MCF 10A (cell line): ENCODE measurements at places on chromosomes 12 and 14. TPM values are rescaled to one million over a fixed set of nuclear protein-coding genes. Genes with fewer than 3 reads are reported as not detected.
A peak's percentile ranks its signal among the peaks of the same experiment; 100 is the strongest.

DNA sequence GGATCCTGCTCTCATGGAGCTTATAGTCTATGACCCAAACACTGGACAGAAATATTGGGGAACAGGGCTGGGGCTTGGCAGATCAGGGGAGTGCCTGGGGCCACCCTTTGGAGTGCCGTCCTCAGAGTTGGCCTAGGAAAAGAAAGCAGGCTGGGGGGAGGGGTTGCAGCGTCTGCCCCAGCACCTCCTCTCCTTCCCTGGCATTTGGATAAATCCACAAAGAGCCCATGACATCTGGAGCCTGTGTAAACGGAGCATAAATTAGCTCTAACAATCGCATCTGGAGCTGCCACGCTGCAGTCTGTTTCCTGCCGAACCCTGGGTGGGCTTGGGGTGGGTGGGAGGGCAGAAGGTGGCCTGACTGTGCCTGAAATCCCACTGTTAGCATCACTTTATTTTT, 63.8 kb downstream of the MVK start:
- no peak for DNase-seq

GRCh38 chr12:24500831-24501230, 448.1 kb downstream of the BCAT1 start:
- peak; percentile 16 for DNase-seq

DNA sequence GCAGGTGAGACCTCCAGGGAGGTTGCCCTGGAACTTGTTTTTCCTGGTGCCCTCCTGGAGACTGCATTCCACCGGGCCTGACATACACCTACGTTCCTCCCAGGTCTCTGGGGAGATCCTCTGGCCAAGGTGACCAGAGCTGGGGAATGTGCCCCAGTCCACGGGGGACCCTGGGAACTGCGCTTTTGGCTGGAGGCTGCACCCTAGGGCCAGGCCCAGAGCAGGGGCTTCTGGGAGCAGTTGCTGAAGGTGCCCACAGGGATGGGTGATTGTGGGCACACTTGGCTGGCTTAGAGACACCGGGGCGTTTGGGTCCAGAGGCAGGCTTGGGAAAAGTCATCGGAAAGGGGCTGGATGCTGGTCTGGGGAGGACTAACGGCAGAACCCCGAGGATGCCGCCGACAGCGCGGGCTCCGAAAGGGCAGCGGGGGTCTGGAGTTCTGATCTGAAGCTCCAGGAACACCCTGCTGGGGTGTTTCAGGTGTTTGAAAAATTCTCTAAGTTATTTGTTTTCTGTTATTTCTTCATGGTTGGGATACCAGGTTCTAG, 36.5 kb upstream of the TDRD9 start:
- DNase-seq, result no peak

- DNase-seq, result no peak
These were observed 184.4 kb upstream of the EEA1 start for GRCh38 chr12:93113317-93114006.

DNA sequence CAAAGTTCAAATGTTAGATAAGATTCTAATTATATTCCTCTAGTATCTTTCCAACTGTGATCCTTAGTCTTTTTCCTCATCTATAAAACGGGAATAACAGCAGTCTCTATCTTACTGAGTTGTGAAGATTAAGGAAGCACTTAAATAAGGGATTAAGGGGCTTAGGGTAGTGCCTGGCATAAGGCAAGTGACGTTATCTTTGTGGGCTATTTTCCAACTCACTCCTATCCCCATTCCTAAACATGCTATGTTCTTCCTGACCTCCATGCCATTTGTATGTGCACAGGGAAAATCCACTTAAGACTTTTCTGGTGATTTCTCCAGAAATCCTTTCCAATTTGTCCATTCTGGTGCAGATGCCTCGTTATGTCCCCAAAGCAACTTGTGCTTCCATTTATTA, 33.3 kb downstream of the SUPT16H start:
- DNase-seq, result no peak

DNA sequence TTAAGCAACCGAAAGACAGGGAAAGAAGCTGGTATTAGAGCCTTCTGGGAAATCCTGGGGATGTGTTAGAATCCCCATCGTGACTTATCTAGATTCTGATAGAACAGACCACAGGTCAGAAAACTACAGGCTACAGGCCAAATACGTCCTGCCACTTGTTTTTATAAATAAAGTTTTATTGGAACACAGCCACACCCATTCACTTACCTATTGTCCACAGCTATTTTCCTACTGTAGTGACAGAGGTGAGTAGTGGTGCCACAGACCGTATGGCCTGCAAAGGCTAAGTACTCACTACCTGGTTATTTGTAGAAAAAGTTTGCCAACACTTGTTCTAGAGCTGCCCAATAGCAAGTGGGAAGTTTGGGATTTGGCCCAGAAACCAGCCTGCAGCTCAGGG, 53.8 kb downstream of the HRK start:
- no peak for DNase-seq

DNA sequence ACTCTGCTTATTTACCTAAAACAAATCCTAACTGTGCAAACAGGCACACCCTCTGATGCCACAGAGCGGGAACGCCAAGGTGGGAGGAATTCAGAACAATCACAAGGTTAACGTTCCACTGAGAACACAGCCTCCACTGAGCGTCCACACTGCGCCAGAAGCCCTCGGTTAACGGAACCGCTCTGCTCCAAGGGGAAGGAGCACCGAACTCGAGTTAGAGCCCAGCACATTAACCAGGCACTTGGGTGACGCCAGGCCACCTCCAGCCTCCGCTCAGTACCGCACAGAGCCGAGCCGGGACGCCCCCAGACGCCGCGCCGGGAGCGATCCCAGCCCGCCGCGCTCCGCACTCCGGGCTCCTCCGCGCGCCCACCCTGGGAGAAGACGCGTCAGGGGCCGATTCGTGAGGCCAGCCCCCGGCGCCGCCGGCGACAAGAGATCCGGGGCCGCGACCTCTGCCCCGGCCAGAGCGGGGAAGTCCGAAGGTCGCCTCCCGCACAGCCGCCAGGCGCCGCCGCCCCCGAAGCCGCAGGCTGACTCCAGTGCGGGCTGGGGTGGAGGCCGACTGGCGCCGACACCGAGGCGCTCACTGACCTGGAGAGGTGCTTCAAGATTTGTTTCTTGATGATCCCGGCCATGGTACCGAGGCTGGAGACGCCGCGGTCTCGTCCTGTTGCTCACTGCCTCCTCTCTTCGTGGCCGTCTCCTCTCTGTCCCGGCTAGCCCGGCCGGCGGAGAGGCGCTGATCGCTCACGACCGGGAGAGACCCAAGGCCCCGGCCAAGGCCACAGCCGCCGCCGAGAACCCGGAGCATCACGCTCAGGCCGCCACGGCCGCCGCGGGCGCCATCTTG, 450 bp downstream of the BLTP3B start:
- no peak for DNase-seq

DNA sequence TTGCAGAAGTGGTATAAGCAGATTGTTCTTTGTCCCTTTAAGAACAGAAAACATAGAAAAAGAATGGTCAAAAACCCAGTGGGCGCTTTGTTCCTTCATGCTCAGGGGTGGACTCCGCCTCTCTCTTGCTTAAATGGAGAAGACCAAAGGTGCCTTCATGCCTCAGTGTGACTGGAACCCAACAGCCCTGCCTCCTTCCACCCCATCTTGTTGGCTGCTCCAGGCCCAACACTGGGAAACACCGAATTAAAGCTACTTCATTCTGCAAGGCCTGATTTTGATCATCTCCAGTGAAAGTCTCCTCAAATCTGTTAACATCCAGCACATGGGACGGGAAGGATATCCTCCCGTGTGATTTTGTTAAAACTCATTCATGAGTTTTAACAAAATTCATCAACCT, 103.7 kb downstream of the BCL11B start:
- DNase-seq, result no peak

DNA sequence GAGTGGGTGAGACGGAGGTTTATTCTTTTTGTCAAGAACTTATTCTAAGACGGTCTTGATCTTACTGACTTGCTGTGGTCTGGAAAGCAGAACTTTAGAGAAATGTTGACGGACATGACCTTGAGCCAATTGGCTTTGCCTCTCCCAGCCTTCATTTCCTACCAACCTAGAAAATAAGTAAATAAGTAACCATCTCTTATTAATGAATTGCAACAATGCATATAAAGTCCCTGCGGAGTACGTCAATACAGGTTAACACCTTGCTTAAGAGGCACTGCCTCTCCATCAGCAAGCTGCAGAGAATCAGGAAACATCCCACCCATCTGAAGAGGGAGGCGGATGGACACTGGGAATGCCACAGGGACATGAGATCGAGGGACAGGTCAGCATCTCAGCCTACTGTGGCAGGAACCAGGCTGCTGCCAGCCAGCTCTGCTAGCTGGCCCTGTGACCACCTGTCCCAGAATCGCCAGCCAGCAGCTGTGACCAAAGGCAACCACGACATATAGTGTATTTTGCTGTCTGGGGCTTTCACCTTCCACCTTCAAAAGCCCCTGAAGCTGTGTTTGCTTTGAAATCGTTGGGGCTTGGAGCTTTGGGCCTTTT, 208.3 kb downstream of the BCL11B start:
- no peak for DNase-seq

DNA sequence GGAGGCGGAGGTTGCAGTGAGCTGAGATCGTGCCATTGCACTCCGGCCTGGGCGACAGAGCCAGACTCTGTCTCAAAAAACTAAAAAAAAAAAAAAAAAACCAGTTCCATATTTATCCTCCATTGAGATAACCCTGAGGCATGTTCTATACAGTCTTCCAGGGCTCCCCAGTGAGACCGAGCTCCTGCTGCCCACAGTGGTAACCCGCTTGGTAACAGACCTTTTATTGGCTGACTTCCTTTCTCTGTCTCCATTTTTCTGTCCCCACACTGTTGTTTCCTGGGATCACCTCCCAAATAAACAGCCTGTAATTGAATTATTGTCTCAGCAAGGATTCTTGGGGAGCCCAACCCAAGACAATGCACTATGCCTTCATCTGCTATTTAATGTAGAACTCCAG, 42.8 kb upstream of the BICDL1 start:
- DNase-seq, result no peak

GRCh38 chr12:124395986-124396385, 101.1 kb downstream of the RFLNA start:
- DNase-seq, result no peak

DNA sequence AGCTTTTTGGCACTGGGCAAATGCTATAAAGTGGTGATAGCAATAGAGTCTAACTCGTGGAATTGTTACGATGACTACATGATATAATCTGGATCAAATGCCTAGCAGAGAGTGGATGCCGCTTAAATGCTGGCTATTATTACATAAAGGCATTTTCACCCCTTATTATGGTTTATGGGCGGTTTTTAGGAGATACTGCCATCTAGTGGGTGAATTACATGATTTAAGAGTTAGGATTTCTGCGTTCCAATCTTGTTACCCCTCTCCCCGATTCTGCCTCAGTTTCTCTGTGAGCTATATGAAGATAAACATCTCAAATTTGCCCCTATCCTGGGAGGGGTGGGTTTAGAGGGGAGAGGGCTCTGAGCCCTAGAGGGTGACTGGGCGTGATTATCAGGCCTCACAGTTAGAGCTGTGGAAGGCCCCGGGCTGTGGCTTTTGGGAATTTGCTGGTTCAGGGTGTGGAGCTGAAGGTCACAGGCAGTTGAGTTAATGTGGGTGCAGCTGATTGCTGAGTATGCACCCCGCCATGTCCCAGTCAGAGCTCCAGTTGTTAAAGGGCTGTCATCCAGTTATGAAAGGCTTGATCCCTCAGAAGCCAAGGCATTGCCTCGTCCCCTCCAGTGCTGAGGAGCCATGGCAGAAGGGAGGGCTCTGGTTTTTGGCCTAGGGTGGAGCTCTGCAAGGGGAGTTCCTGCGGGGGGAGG, 14.4 kb downstream of the CLSTN3 start:
- peak; percentile 41 for DNase-seq

DNA sequence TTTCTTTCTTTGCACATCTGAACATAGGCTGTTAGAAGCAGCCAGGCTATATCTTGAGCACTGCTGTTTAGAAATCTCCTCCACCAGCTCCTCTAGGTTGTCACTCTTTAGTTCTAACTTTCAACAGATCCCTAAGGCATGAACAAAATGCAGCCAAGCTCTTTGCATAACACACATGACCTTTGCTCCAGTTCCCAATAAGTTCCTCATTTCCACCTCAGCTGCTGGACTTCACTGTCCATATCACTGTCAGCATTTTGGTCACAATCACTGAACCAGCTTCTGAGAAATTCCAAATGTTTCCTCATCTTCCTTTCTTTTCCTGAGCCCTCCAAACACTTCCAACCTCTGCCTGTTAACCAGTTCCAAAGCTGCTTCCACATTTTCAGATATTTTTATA, 27.6 kb upstream of the C14orf132 start:
- DNase-seq, result no peak

GRCh38 chr14:99425272-99425681, 55.4 kb downstream of the SETD3 start:
- no peak for DNase-seq

GRCh38 chr12:79238246-79238645, 373.7 kb downstream of the SYT1 start:
- no peak for DNase-seq

- no peak for DNase-seq
These were observed 143.1 kb upstream of the HIF1A start for GRCh38 chr14:61552241-61552640.

- DNase-seq, result peak; percentile 84
These were observed 22.2 kb upstream of the GPR132 start for GRCh38 chr14:105087308-105087962.

DNA sequence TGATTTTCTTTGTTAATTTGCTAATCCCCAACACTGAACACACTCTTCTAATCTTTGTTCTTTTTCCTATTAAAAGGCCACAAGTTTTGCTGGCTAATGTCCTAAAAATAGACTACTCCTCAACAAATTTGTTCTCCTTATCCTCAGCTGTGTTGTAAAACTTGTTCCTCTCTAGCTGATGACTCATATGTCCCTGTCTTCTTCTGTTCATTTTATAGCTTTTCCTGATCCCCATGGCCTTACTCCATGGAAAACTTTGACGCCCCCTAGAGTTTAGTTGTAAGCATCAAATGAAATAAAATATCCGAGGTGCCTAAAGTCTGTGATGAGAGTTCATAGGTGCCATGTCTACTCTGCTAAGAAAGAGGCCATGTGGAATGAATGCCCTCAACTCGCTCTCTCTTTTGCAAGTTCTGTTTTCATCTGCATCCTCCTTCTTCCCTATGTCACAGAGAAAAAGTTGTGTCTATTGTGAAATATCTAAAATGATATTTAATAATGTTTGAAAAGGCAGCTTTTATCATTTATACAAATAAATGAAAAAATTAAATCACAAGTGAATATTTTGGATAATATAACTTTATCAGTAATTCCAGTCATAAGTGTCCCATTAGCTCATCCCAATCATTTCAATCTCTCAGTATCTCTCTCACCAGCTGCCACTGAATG, 237.9 kb downstream of the IPO8 start:
- peak; percentile 87 for DNase-seq

- DNase-seq, result no peak
These were observed 114.0 kb upstream of the KRAS start for GRCh38 chr12:25364529-25365339.

Gene SLC10A1
- total RNA-seq, result not detected in 2 replicates

Gene RNF10
- 166 and 222 TPM in 2 replicates for total RNA-seq

Gene LBHD2
- total RNA-seq, result not detected in 2 replicates

Gene CBX5
- 109 and 112 TPM in 2 replicates for total RNA-seq

Gene SENP1
- total RNA-seq, result 21.7 and 24.5 TPM in 2 replicates

Gene CLEC4D
- total RNA-seq, result not detected in 2 replicates

Gene RND1
- total RNA-seq, result 1.0 and 1.2 TPM in 2 replicates

Gene EMC9
- total RNA-seq, result 49.2 and 49.9 TPM in 2 replicates

Gene TXNRD1
- 64.0 and 82.8 TPM in 2 replicates for total RNA-seq
